Lung microvascular endothelial cell (primary cell): ENCODE measurements at places on chromosomes 11 and 22.

DNA sequence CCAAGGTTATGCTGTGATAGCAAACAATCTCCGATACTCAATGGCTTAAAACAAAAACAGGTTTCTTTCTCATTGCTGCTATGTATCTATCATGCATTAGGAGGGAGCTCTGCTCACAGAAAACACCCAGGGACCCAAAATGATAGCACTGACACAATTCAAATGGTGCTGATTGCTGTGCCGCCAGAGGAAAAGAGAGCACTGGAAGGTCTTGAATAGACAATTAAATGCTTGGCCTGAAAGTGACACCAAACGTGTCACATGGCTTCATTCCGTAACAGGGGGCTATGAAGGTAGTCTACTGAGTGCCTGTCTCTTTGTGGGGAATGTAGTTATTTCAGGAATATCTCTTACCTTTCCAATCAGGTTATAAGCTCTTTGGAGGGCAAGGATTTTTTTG is 94.2 kb downstream of the FAR1 start:
- no peak for DNase-seq

DNA sequence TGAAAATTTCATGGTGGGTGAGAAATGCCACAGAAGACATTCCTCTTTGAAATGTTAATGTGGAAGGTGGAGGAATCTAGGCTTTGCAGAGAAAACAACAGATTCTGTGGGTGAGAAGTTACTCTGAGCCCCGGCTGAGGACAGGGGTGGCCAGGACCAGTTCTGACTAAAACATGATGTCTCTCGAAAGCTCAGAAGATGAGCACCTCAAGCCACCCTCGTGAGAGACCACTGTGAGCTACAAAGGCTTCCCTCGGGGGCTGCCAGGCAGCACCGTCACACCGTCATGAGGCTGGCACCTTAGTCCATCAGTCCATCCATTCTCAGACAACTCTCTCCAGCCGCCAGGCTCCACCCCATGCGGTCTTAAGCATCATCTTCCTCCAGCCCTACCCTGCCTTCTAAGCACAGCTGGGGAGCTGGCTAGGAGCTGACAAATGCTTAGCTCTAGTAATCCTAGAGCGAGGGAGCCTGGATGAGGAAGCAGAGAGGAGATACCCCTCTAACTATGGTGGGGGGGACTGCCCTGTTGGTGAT is 360.5 kb downstream of the SHANK2 start:
- DNase-seq: no peak

DNA sequence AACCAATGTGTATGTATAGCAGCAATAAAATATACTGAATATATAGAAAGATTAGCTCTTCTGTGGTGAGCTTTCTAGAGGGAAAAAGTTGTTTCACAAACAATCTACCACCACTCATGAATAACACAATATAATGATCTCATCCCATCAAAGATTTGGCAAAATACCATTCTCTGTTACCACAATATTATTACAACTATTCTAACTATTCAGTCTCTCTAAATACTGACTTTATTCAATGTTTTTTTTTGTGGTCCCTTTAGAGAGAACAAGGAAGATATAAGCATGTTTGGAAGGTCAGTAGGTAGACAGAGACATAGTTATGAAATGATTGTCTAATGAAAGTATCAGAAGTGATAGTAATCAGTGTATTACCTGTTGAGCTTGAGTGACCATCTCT is 7.8 kb downstream of the CCDC90B start:
- no peak for DNase-seq

- DNase-seq: no peak
Observed at GRCh38 chr11:103812680-103813079, 223.8 kb upstream of the DDI1 start.

- no peak for DNase-seq
Observed at GRCh38 chr22:49140911-49141665, 686.6 kb downstream of the BRD1 start.

GRCh38 chr22:36461665-36462649 is 19.5 kb downstream of the TXN2 start:
- DNase-seq: no peak

DNA sequence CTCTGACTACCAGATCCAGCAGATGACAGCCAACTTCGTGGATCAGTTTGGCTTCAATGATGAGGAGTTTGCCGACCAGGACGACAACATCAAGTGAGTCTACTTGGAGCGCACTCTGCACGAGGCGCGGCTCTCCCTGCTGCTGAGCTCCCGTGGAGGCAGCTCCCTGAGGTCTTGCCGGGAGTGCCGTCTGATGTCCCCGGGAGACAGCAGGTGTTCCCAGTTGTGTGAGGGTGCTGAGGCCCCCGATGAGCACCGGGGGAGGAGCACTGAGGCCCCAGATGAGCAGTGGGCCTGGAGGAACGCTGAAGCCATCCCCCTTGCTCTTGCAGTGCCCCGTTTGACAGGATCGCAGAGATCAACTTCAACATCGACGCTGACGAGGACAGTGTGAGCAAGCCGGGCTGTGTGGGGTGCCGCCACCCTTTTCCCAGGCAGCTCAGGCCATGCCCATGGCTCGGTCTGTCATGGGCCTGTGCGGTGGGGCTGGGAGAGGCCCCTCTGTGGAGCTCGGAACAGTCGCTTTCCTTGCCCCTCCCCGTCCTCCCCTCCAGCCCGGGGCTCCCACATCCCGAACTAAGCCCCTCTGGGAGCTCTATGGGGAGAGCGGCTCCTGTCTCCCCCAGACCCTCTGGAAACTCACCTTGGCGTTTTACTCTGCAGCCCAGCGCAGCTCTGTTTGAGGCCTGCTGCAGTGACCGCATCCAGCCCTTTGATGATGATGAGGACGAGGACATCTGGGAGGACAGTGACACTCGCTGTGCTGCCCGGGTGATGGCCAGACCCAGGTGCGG is 37.1 kb downstream of the SBF1 start:
- DNase-seq: no peak

DNA sequence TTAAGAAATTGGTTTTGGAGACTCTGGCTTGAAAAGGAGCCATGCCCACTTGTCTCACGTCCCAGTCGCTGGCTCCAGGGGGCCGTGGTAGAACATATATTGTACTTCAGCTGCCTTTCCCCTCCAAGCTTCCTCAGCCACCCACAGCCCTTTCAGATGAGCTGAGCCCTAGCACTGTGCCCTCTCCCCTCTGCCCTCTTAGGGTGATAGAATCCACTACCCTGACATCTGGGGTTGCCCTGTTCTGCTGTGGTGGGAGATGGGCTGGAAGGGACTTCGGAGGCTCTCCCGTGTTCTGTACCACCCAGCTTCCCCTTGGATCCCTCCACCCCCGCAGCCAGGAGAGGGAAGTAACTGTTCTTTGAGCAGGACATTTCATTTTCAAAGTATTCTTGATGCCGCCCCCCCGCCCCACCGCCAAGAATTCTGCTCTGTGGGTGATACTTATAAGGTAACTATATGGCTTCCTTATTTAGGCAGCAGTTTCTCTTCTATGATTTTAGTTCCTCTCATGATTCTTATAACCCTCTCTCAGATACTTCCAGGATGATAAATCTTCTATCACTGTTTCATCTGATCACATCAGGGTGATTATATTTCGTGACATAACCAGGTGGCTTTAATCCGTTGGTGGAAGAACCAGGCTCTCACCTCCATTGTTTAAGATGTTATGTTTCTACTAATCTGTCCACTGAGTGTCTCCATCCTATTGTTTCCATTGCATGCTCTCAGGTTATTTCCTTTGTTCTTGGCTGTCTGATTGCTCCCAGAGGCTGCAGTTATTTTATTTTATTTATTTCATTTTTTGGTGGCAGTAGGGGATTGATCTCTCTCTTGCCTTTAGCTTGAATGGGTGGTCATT is 24.1 kb downstream of the ZBTB16 start:
- no peak for DNase-seq

- DNase-seq: no peak
Observed at GRCh38 chr11:103709371-103709770, 327.1 kb upstream of the DDI1 start.

GRCh38 chr11:83166193-83166866 is 9.4 kb downstream of the PCF11 start:
- DNase-seq: no peak

- DNase-seq: no peak
Observed at GRCh38 chr11:86587264-86588193, 84.9 kb downstream of the ME3 start.

- no peak for DNase-seq
Observed at GRCh38 chr11:13224324-13224723, 53.3 kb upstream of the BMAL1 start.

DNA sequence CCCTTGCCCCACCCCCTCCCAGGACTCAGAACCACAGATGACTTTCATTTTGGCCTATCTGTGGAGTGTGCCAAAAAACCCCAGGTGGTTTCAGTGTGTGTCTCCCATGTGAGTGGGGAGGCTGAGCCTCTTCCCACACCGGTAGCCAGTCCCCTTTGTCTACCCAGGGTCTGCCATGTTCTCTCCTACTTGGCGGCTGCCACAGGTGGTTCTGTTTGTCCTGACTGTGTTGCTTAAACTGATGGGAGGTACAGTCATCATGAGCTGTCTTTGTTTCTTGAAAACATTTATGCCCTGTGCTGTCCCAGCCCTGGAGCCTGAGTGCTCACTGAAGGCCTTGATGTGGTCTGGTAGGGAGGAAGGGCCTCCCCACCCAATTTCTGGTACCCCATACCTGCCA is 39.7 kb upstream of the SUSD2 start:
- no peak for DNase-seq

- no peak for DNase-seq
Observed at GRCh38 chr22:36753916-36754315, 22.0 kb downstream of the IFT27 start.

- DNase-seq: no peak
Observed at GRCh38 chr22:50151571-50152537, 18.7 kb upstream of the PANX2 start.

DNA sequence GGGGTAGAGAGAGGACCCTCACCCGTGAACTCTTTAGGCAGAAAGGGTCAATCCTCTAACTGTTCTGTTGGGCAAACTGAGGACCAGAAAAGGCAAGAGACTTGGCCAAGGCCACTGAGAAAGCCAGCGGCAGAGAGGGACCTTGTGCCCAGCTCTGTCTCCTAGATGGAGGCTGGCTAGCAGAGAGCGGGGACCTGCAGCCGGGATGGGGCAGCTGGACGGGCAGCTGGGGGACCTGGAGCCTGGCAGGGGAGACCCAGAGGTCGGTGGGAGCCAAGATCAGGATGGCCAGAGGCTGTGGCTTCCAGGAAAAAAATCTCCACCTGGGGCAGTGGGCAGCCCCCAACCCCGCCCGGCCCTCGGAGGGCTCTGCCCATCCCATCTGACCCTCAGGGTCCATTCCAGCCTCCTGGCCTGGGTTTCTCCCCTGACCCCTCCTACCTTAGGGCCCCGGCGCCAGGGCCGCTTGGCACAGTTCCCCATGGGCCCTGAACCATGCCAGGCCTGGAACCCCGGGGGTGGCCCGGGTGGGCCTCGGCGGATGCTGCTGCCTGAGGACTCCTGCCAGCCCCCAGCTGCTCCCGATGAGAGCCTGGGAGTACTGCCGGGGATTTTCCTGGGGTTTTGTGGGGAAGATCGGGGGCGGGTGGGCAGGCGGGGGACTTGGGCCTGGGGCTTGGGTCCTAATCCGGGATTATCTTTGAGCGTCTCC is at the start of gene CABP2:
Gene CABP2 (minus strand): TSS at position 603 of the 712 bp plus-strand sequence. CDS start 120 bp downstream, at position 483.
- DNase-seq: no peak

DNA sequence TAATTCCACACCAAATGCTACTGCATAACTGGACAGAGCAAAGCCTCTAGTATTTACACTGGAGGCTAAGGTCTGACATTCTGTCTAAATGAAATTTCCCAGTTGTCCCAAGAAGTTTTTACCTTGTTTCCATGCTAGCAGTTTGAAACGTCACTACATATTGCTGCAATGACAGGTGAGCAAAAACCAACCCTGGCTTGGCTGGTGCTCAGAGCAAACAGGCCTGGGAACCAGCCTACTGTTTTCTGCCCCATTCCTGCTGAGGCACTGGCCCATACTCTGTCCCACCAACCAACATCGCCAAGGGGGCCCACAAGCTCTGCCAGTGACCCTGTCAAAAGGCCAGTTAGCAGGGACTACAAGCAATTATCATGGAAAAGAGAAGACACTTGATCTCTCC is 131.1 kb downstream of the MPPED2 start:
- no peak for DNase-seq

DNA sequence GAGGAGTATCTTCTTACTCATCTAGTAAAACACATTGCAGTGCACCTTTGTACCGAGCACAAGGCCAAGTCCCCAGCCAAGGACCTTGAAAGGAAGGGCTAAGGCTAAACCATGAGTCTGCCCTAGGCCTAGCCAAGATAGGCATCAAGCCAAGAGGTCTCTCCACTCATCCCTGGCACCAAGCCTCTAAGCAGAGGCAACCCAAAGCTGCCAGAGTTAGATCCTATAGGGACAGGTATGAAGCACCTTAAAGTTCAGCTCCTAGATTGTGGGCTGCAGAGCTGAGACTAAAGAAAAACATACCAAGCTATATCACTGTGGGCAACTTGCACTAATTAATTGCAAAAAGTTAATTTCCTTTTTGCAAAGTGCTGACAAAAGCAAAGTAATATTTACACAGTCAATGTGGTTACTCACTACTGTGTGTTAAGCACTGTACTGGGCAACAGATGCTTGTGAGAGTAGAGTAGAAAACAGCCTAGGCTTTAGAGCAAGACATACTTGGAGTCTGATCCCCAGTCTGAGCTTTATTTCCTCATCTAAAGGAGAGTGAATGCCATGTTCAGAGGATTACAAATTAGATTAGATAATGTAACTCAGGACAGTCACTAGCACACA is 7.2 kb downstream of the COA4 start:
- DNase-seq: no peak

- DNase-seq: no peak
Observed at GRCh38 chr11:93929407-93929806, 79.0 kb upstream of the VSTM5 start.

DNA sequence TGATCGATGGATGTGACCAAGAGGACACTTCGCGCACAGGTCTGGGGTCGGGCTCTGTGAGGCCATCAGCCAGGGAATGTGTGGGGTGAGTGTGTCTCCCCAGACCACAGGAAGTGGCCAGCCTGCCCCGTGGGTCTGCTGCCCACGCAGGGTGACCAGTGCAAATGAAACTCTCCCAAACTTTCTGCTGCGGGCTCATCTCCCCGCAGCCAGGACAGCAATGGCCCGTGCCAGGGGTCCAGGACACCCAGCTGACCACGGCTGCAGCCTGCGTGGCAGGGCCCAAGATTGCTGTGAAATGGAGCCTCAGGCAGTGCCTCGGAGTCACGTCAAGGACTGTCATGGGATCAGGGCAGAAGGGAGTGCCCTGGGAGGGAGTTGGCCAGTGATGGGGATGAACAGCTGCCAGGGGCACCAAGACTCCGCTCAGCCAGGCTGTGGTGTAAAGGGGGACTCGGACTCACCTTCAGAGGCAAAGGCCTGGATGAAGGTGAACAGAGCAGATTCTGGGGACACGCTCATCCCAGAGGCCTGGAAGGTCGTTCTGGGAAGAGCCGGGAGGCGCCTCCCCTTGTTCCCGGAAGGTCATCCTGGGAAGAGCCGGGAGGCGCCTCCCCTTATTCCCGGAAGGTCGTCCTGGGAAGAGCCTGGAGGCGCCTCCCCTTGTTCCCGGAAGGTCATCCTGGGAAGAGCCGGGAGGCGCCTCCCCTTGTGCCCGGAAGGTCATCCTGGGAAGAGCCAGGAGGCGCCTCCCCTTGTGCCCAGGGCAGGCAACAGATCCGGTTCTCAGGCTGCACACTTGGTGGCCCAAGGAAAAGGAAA is 252.6 kb downstream of the BRD1 start:
- DNase-seq: no peak

GRCh38 chr11:93740730-93741093 is 583 bp downstream of the TAF1D start:
- DNase-seq: peak; percentile 63
